ENCODE measurements at places on chromosomes 4 and X.

DNA sequence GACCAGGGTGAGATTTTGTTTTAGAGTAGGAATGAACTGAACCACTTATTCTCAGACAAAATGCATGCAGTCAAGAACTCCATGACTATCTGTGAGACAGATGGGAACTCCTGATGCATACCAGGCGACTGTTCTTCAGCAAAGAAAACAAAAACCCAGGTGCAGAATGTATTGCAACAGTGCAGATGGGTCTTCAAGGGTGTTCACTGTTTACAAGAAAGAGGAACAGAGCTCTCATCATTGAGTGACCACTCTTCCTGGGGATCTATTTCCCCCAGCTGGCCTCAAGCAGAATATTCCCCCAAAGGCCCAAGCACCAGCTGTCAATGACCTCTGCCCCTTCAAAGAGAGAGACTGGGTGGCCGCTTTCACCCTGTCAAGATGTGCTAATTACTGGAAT is 39.7 kb upstream of the BMP3 start:
- no peak for DNase-seq

DNA sequence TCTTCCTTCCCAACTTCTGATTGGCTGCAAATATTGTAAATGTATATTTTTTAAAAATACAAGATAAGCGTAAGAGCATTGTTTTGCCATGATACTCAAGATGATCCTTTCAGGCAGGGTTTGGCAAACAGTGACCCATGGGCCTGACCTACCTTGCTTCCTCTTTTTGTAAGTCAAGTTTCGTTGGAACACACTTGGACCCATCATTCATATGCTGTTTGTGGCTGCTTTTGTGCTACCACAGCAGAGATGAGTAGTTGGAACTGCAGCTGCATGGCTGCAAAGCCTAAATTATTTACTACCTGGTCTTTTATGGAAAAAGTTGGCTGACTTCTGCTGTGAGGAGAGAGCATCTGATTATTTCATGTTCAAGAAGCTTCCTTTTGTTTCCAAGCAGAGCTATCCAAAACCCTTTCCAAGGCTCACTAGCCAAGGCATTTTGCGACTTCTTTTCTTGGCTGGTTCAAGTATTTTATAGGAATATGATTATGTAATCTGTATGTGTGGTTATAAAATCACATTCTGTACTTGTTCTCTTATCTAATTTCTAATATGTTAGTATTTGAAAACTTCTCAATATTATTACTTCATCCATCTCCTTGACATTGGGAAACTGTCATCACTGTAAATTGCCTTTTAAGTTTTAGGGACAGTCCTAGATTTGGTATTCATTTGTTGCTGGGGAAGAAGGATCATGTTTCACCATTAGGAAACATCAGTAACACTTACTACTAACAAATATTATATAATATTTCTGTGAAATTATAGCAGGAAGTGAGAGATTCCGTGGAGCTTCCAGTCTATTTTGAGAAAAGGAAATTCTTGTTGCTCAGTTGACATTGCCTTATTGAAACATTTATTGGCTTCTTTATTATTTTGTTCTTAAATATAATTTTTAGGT is 109.2 kb downstream of the ARHGAP10 start:
- DNase-seq: no peak

DNA sequence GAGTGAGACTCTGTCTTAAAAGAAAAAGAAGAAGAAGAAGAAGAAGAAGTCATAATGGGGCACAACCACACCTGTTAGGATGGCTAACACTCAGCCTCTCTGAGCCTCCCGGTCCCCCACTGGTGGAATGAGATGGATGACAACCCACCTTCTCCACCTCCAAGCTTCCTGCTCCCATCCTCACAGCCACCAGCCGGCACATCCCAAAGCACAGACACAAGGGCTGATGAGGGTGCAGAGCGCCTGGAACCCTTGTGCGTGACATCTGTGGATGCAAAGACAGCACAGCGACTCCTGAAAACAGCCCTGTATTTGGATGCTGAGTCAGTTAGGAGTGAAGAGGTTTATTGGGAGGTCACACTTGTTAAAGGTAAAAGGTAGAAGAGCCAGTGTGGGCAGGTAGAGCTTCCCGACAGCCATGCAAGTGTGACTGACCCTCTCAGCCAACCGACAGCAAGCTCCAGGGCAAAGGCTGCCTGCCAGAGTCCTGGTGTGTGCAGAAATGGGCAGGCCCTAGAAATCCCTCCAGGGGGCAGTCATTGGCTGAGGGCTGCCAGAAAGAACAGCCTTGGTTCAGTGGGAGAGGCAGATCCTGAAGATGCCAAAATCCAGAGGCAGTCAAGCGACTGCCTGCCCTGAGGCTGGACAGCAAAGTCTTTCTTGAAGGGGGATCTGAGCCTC is 26.6 kb upstream of the MAN2B2 start:
- no peak for DNase-seq

DNA sequence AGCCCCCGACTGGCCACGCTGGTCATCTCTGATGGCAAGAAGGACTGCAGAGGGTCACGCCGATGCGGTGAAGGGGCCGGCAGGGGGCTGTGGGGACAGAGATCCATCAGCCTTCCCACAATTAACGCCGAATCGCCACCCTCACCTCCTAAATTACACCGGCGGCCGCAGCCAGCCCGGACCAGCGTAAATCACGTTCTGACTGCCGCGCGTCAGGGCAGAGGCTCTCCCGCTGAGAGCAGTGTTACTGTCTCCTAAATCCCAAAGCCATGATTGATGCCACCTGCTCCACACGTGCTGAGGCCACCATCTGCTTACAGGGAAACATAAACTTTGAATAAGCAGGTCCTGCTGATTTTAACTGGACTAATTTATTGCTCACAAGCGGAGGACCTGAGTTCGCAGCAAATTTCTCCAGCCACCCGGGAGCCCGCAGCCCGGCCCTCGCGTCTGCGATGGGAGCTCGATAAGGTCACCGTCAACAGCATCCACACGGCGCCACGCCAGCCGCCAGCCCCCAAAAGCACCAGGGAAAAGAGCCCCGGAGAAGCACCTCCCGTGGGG is 127.3 kb upstream of the NKX1-1 start:
- no peak for DNase-seq
